ENCODE measurements at places on chromosomes 1 and 21. TPM values are rescaled to one million over a fixed set of nuclear protein-coding genes. Genes with fewer than 3 reads are reported as not detected.

GRCh38 chr1:44962729-44963128 lies 23.7 kb downstream of the EIF2B3 start:
- DNase-seq, result no peak

DNA sequence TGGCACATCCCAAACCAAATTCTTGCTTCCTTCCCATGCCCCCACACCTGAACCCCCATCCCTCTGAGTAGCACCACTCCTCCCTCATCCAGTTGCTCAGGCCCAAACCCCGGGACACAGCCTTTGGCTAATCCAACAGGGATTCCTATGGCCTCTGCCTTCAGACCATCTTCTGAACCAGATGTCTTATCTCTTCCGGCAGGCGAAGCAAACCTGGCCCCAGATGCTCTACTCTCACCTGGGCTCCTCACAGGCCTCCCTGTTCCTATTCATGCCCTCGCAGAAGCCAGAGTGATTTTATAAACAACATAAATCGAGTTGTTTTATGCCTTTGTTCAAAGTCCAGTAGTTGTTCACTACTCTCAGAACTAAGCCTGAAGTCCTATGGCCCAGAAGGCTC lies 12.5 kb upstream of the KCNA2 start:
- DNase-seq, result no peak

DNA sequence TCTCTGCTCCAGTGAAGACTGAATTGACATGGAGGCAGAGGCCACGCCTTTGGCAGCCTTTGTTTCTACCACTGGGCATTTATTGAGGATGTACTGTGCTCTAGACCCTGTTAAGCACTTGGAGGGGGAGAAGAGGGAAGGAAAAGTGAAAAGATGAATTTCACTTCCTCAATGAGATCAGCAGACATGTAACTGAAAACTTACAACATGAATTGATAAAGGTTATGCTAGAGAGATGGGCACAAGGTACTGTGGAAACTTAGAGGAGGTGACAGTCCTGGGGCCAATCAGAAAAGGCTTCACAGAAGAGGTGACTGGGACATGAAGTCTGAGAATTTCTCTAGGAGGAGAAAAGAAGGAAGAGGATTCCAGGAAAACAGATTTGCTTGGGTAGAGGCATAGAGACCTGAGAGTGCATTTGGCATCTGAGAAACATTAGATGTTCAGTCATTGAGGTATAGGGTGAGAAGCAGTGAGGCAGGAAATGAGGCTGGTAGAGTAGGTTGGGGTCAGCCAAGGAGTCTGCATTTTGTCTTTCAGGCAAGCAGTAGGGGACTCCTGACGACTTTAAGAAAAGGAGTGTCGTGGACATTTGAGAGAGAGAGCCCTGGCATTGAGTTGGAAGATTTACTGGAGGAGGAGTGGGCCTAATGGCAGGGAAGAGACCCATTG lies 113.0 kb downstream of the SYT2 start:
- no peak for DNase-seq

DNA sequence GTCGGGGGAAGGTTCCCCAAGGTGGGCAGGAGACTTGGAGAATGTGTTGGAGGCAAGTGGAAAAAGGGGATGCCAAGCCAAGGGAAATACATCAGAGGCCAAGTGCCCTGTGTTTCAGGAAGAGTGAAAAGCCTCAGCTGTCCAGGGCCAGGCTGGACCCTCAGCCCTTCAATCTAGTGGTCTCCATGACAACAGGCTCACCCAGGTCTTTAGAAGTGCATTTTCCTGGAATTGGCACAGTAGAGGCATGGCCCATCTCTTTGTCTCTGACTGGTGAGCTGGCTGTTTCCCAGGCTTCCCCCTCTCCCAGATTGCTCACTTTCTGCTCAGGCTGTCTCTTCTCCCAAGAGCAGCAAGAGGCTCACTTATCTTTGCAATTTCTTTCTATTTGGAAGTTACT lies 10.4 kb upstream of the RHBG start:
- DNase-seq, result no peak

- peak; percentile 59 for DNase-seq
These were observed 144.6 kb upstream of the TNR start for GRCh38 chr1:175887981-175888428.

GRCh38 chr1:245325922-245326795 lies 171.4 kb downstream of the KIF26B start:
- no peak for DNase-seq

DNA sequence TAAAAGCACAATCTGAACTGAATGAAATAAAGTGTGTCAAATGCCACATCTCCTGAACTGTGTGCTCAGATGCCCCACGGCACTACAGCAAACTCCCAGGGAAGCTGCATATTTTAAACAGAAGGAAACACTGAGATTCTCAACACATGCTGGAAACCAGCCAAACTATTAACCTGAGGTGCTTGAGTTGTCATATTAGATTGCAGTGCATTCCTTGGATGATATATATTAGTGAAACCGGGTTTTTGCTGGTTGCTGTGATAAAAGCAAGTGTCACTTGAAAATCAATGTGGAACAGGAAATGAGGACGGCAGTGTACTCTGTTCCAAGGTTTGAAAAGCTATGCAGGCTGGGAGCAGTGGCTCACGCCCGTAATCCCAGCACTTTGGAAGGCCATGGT lies 8.7 kb downstream of the SYNJ1 start:
- no peak for DNase-seq

DNA sequence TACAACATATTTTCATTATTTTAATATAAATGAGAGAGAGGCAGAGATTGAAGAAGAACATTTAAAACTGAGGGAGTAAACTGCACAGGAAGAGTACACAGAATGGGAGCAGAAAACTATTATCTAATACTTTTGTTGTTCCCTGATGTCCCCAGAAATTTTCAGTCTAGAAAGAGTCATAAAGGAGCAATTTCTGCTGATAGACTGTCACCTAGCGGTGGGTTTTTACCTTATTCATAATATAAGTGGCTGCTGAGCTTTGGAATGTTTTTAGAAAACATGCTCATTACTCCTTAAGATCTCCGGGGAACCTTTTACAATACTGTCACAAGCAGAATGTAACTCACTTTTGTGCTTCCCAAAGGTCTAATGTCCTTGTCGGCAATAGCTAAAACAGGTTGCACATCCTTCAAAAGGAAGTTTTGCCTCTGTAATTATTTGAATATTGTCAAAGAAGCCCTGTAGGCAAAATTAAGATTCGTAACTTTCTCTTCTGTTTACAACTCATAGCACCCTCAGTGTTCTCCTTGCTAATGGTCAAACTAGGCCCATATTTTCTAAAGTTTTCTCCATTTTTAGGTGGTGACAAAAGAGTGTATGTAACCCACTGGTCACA lies 4.9 kb upstream of the NPL start:
- peak; percentile 11 for DNase-seq

- no peak for DNase-seq
These were observed 160.9 kb upstream of the FMN2 start for GRCh38 chr1:239930686-239931262.

GRCh38 chr1:27931759-27932158 lies 3.0 kb upstream of the SMPDL3B start:
- DNase-seq, result no peak

GRCh38 chr1:5340560-5341130 lies 651.6 kb downstream of the NPHP4 start:
- DNase-seq, result no peak

GRCh38 chr1:14602136-14602535 lies 3.7 kb downstream of the KAZN start:
- DNase-seq, result no peak

- no peak for DNase-seq
These were observed 174.2 kb downstream of the RUNX1 start for GRCh38 chr21:34874684-34875513.

- no peak for DNase-seq
These were observed 59.4 kb upstream of the ECE1 start for GRCh38 chr1:21349693-21350092.

DNA sequence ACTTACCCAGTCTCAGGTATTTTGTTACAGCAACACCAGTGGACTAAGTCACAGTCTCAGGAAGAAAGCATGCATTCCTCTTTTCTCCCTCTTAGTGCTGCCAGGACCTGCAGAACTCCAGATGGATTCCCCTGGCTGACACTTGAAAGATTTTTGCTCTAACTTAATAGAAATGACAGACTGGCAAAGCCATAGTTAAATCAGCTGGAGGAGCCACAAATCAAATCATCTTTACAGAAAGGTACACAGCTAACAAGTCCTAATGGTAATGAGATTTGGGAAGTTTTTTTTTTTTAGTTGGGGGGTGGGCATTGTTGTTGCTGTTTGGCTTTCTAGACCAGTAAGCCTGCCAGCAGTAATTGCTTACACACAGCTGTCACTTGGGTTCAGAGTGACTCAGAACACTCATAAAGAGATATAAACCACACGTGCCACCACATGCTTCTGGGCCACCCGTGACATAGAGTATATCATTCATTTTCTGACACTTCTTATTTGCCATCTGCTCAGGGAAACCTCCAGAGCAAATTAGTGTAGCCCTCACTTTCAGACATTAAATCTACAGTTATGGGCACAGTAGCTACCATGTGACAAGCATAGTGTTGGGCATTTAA lies 72.4 kb downstream of the FH start:
- no peak for DNase-seq

GRCh38 chr1:78142736-78143135 lies 97.0 kb downstream of the GIPC2 start:
- DNase-seq, result no peak

DNA sequence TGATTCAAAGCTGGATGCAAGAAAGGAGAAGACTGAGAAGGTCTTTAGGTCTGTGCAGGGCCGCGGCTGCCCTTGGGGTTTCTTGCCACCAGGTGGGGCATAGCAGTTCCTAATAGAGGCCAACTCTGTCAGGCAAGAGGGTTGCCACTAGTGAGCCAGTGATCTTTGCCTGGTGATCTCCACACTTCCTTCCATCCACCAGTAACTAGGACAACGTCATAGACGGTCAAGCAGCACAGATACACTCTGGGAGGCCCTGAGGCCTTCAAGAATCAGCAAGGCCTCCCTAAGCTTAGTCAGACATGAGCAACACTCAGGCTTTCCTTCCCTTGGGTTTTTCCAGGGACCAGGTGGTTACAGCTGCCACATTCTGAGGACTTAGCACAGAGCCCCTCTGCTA lies 32.9 kb upstream of the ATP2B4 start:
- DNase-seq, result peak; percentile 76

GRCh38 chr1:246302711-246303317 lies 204.3 kb downstream of the SMYD3 start:
- DNase-seq, result no peak

DNA sequence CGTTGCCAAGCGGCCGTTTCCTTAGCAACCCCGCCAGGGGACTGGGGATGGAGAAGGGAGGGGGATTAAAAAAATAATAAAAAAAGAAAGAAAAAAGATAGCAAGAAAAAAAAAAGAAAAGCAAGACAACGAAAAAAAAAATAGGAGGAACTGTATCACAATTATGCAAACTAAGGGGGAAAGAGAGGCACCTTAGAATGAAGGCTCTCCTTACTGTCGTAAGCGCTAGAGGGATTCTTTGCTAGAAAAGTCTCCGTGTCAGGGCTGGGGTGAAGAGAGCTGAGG lies 625 bp upstream of the NEGR1 start:
- DNase-seq, result no peak

DNA sequence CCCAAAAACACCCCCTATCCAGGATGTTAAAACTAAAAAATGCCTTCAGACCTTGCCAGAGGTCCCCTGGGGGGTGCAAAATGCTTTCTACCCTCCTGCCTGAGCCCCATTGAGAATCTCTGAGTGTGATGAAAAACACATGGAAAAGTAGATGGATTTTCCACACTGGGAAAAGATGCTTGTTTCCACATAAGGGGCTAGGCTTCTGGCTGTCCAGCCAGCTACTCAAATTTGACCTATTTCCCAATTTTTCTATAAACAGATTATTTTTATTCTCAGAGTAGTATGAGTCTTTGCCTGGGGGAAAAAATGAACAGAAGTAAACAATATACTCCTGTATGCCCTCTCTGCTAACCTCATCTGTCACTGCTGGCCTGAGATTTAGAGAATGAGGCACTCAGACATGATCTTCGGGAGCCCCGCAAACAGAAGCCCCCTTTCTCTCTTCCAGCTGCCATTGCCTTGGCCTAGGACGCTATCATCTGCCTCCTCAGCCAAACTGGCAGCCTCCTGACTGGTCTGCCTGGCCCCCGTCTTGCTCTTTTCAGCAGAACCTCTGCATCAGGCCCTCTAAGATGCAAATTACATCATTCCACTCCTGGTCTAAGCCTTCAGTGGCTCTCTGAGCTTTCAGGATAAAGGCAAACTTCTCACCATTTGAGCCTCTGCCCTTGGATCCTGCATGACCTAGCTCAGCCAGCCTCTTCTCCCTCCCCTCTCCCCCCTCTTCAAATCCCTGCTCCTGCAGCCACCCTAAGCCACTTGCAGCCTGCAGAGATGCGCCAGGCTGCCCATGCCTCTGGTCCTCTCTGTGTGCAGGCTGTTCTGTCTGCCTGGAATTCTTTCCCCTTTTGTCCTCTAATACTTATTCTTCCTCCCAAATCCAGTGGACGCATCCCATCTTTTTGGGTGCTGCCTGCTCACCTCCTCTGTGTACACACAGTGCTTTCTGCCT lies 39.7 kb upstream of the TMEM125 start:
- no peak for DNase-seq

The LEPR gene
- total RNA-seq, result 2.7 TPM

The CLEC20A gene
- total RNA-seq, result not detected

The ZBTB37 gene
- total RNA-seq, result 7.7 TPM

The SPRR2G gene
- not detected for total RNA-seq

The RXRG gene
- total RNA-seq, result not detected

The PGD gene
- total RNA-seq, result 93.7 TPM

The PRKAA2 gene
- 0.02 TPM for total RNA-seq

The CADM3 gene
- total RNA-seq, result not detected

The KRTAP13-2 gene
- not detected for total RNA-seq

The LCK gene
- total RNA-seq, result 179 TPM

The GBP5 gene
- total RNA-seq, result 122 TPM

The KCNC4 gene
- 14.3 TPM for total RNA-seq

The TTC34 gene
- total RNA-seq, result 1.3 TPM

The PIAS3 gene
- total RNA-seq, result 20.0 TPM

The VAMP3 gene
- 16.8 TPM for total RNA-seq

The KCNJ9 gene
- total RNA-seq, result 0.04 TPM

The RPTN gene
- total RNA-seq, result not detected

The LRRC39 gene
- 0.51 TPM for total RNA-seq

The KIRREL1 gene
- total RNA-seq, result 0.21 TPM

The AQP10 gene
- total RNA-seq, result not detected

The C1orf146 gene
- total RNA-seq, result not detected

The S100B gene
- total RNA-seq, result not detected

The VSIG8 gene
- not detected for total RNA-seq
